HFFc6 (cell line): ENCODE measurements at places on chromosomes 3 and 15. TPM values are rescaled to one million over a fixed set of nuclear protein-coding genes. Genes with fewer than 3 reads are reported as not detected.

GRCh38 chr3:95215437-95215957, 1152.6 kb downstream of the NSUN3 start:
- no peaks in the 10 kb centered on the region for H3K27me3 ChIP-seq
- H3K4me3 ChIP-seq = no peak overlapping the region
- no peak for DNase-seq
- H3K36me3 ChIP-seq = no peaks in the 10 kb centered on the region; the same call in 1 of the 2 replicates
- H3K4me1 ChIP-seq = no peaks in the 10 kb centered on the region

GRCh38 chr15:60801395-60801794, 322.5 kb upstream of the ICE2 start:
- H3K4me3 ChIP-seq = no peak overlapping the region
- DNase-seq = no peak
- peaks cover 35% of the 10 kb centered on the region for H3K4me1 ChIP-seq

- H3K27me3 ChIP-seq = no peaks in the 10 kb centered on the region
- peak overlapping the region; percentile 68 for H3K27ac ChIP-seq
Observed at GRCh38 chr15:34709866-34710265, 44.9 kb downstream of the GJD2 start.

DNA sequence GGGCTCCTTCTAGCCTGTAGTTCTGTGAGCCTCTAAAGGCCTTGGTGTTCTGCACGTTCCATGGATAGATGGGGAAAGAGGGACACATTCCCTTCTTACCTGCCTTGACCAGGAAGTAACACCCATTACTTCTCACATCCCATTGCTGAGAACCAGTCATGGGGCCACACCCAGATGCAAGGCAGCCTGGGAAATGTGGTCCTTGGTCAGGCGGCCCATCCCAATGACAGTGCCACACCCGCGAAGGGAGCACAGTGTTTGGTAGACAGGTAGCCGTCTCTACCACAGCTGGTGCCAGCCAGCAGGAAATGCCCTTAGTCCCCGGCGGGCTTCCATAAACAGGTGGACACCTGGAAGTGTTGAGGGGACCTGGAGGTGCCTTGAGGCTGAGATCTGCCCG, 23.2 kb upstream of the LCTL start:
- peaks cover 25% of the 10 kb centered on the region for H3K27me3 ChIP-seq
- no peaks in the 10 kb centered on the region for H3K4me1 ChIP-seq
- no peak overlapping the region for H3K4me3 ChIP-seq
- DNase-seq = no peak

GRCh38 chr3:12591997-12592715, 35.3 kb downstream of the MKRN2 start:
- H3K4me3 ChIP-seq = no peak overlapping the region
- H3K27ac ChIP-seq = no peak overlapping the region; the same call in 1 of the 2 replicates
- H3K4me1 ChIP-seq = peaks cover 23% of the 10 kb centered on the region
- H3K36me3 ChIP-seq = peaks cover 49% of the 10 kb centered on the region
- peaks cover 2% of the 10 kb centered on the region for H3K27me3 ChIP-seq

- peaks cover 91% of the 10 kb centered on the region for H3K4me1 ChIP-seq
- H3K27me3 ChIP-seq = peaks cover 3% of the 10 kb centered on the region
- H3K4me3 ChIP-seq = peak overlapping the region; percentile 51
Observed at GRCh38 chr3:150447084-150447483, 39.0 kb downstream of the TSC22D2 start.

DNA sequence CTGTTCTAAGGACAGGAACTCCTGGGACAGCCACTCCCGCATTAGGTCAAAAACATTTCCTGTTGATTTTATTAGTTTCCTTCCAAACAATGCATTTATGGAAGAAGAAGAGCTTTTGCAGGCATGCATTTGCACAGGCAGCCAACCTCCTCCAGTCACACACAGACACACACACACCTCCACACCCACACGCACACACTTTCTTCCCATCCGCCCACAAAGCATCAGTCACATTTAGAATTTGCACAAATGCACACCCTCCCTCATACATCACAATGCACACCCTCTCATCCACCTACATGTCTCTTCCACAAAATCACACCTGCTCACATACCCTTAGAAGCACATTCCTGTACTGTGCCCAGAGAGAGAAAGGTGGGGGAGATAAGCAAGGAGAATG, 4.1 kb upstream of the TYRO3 start:
- no peaks in the 10 kb centered on the region for H3K36me3 ChIP-seq
- peaks cover 30% of the 10 kb centered on the region for H3K4me1 ChIP-seq
- H3K4me3 ChIP-seq = no peak overlapping the region
- DNase-seq = no peak
- peaks cover 1% of the 10 kb centered on the region; the same call in 1 of the 2 replicates for H3K27me3 ChIP-seq

GRCh38 chr3:151580591-151580990, 119.7 kb upstream of the IGSF10 start:
- DNase-seq = peak; percentile 72
- 0 out of 2 replicates have a peak, but pooled peaks cover 1% of the 10 kb centered on the region for H3K27me3 ChIP-seq
- H3K27ac ChIP-seq = no peak overlapping the region
- H3K4me1 ChIP-seq = peaks cover 11% of the 10 kb centered on the region; the same call in 1 of the 2 replicates
- H3K36me3 ChIP-seq = no peaks in the 10 kb centered on the region
- no peak overlapping the region for H3K4me3 ChIP-seq

DNA sequence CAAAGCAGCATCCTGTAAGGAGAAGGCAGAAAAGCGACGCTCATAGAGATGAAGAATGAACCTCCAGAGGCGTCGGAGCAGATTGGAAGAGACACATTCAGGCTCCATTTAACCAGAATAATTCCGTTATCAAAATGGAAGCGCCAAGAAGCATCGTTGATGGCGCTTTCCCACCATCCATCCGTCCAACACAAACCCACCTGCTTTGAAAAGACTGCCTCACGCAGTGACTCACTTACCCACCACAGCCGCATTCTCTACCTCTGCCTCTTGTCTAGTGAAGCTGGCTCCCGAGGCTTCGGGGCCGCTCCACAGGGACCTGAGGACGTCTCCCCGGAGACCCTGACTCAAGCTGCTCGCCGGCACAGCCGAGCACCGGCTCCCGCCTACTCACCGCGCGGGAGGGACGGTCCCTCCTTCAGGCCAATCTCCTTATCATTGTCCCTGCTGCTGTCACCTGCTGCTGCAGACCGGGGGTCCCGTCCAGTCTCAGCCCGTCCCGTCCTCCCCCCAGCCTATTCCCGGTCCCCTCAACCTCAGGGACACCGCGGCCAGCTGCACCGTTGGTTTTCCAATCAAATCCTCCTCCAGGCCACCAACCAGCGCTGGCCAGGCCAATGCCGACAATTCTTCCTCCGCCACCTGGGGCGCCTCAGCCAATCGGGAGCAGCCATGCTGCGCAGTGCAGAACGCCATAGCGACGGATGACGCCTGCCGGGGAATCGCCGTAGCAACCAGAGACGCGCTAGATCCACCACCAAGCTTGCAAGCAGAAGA, at the start of gene NEK10:
TSS of gene NEK10 (minus strand) at position 553 of the 777 bp plus-strand sequence. CDS start 16,501 bp downstream, outside the sequence.
- H3K27ac ChIP-seq = peak within 1 kb of the TSS; percentile 65
- H3K4me1 ChIP-seq = peaks cover 20% of the 10 kb centered on the region
- peaks cover 25% of the 10 kb centered on the region for H3K27me3 ChIP-seq
- peaks cover 17% of the 10 kb centered on the region; the same call in 1 of the 2 replicates for H3K36me3 ChIP-seq

- no peaks in the 10 kb centered on the region for H3K36me3 ChIP-seq
- no peak overlapping the region for H3K4me3 ChIP-seq
- no peak overlapping the region for H3K27ac ChIP-seq
- DNase-seq = no peak
- peaks cover 35% of the 10 kb centered on the region for H3K27me3 ChIP-seq
Observed at GRCh38 chr3:193827040-193827669, 234.1 kb downstream of the OPA1 start.

DNA sequence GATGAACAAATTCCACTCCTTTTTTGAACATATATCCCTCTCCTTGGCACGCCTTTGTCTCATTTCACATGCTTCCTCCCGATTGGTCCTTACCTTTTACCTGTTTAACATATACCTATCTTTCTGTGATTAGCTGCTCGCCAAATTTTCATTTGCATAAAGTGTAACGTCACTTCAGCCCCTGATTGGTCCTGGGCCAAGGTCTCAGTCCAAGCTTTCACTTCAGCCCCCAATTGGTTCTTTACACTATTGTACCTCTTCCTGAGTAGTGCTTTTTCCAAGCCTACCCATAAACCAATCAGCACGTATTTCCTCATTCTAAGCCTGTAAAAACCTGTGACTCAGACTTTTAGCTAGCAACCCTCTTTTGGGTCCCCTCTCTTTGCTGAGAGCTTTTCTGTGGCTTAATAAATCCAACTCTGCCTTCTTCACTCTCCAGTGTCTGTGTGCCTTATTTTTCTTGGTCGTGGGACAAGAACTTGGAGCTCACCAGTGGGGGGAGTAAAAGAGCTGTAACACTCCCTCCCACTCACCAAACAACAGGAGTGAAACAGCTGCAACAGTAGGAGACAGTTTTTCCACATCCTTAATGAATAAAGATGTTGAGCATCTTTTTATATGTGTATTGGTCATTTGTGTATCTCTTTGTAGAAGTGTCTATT, 584 bp upstream of the XCR1 start:
- H3K4me3 ChIP-seq = no peak overlapping the region
- no peak for DNase-seq
- peaks cover 11% of the 10 kb centered on the region for H3K36me3 ChIP-seq
- H3K4me1 ChIP-seq = no peaks in the 10 kb centered on the region
- H3K27ac ChIP-seq = no peak overlapping the region

- no peak overlapping the region for H3K27ac ChIP-seq
- no peak overlapping the region for H3K4me3 ChIP-seq
- H3K27me3 ChIP-seq = no peaks in the 10 kb centered on the region; the same call in 1 of the 2 replicates
Observed at GRCh38 chr3:16508243-16508578, 5.3 kb downstream of the RFTN1 start.

The ITPKA gene
- 1.3 to 2.3 TPM (median 2.2 TPM) in 3 replicates for total RNA-seq
